ENCODE measurements at places on chromosomes 3 and 15. TPM values are rescaled to one million over a fixed set of nuclear protein-coding genes. Genes with fewer than 3 reads are reported as not detected.

The SHC4 gene
- 0.10 TPM for polyA plus RNA-seq

The TIGIT gene
- polyA plus RNA-seq: 4.8 TPM

The OXTR gene
- 2.3 TPM for polyA plus RNA-seq

The PPP1R14D gene
- polyA plus RNA-seq: not detected

The MELTF gene
- 9.4 TPM for polyA plus RNA-seq

The ADAMTS17 gene
- not detected for polyA plus RNA-seq

The PP2D1 gene
- 0.17 TPM for polyA plus RNA-seq

The GRK7 gene
- polyA plus RNA-seq: 0.05 TPM

The ERICH6 gene
- not detected for polyA plus RNA-seq
